ENCODE measurements at places on chromosomes 7 and 10.

GRCh38 chr7:128810997-128811396 is 19.2 kb upstream of the FLNC start:
- DNase-seq = no peak

GRCh38 chr7:118648002-118648401 is 423.5 kb downstream of the ANKRD7 start:
- no peak for DNase-seq

DNA sequence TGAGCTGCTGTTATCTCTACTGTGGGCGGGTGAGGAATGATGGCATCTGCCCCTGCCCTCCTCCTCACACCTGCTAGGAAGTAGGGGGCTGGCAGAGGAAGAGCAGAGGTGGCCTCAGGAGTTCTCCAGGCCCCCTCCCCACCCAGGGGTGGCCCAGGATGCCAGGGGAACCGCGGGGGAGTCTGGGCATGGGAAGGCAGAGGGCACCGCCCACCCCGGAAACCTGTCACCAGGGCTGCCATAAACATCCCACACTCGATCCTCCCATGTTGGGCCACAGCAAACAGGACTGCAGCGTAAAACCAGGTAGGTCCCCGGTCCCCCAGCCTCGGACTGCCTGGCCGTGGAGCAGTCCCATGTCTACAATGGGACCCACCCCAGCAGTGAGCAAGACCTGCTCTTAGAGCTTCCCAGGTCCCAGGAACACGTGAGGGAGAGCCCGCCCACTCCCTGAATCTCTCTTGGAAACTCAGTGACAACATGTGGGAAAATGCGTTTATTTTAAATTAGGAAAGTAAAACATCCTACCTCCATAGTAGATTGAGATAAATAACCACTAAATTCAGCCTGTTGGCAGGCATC is 23.4 kb downstream of the EBF3 start:
- no peak for DNase-seq

DNA sequence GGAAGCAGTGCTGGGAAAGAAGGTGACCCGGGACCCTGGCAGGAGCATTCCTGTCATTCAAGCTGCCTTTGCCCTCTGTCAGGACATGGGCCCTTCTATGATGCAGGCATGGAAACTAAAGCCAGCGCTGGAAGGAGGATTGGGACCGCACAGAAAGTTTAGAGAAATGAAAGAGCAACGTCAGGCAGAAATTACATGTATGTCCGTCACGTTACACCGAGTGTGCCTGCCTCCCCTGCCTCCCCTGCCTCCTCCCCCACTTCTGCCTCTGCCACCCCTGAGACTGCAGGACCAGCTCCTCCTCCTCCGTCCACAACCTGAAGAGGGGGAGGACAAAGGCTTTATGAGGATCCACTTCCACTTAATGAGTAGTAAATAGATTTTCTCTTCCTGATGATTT is 13.9 kb upstream of the PWWP2B start:
- no peak for DNase-seq

DNA sequence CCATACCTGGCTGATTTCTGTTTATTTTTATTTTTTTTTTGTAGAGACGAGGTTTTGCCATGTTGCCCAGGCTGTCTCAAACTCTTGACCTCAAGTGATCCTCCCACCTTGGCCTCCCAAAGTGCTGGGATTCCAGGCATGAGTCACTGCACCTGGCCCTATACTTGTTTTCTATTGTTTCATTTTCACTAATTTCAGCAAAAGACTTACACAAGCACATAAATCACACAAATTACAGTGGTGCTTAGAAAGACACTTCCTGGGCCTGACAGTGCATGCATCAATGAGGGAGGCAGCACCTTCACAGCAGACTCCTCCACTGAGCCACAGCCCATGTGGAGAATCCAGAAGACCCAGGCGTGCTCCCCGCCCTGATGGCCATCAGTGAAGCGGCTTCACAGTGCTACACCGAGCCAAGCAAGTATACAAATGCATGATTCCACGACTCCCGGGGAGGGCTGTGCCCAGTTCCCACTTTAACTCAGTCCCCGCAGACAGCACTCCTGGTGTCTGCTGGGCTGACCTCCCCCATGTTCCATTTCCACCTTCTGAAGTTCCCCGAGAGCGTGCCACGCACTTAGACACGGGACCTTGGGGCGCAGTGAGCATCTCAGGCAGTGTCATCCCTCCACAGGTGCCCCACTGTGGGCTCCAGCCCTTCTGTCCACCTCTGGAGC is 20.6 kb downstream of the PITRM1 start:
- no peak for DNase-seq

DNA sequence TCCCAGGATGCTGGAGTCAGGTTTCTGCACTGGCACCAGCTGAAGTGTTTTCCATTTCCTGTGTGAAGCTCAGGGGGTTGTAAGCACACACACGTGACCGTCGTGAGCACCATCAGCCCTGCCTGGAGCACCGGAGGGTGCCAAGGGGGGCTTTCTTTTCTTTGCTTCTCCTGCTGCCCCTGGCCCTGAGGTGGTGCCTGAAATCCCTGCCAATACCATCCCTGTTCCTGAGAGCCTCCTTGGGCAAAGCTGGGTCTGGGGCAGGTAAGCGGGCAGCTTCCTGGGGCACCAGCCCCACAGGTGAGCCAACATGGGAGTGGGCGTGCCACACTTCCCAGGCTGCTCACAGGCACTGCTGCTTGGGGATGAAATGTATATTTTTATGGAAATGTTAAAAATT is 593.6 kb downstream of the DNAJB6 start:
- no peak for DNase-seq

GRCh38 chr10:17206210-17206709 is 4.8 kb upstream of the TRDMT1 start:
- DNase-seq = no peak

- DNase-seq = no peak
Measured at GRCh38 chr7:27374958-27375841, 132.6 kb downstream of the EVX1 start.

GRCh38 chr7:25759286-25759685 is 392.7 kb upstream of the NFE2L3 start:
- DNase-seq = no peak

GRCh38 chr7:68792351-68792750 is 805.9 kb upstream of the AUTS2 start:
- no peak for DNase-seq

GRCh38 chr10:27319752-27320431 is 79.3 kb upstream of the ACBD5 start:
- peak; percentile 1 for DNase-seq

- DNase-seq = no peak
Measured at GRCh38 chr10:124728830-124729661, 15.1 kb downstream of the FAM53B start.

Data from SIG-M5 (cell line).